Stimulated activated CD4-positive, alpha-beta T cell treated with anti-CD3 and anti-CD28 coated beads, TNF-alpha, amount 100 ng/mL, for 48 hours (primary cell): ENCODE measurements at places on chromosomes 13 and 19.

DNA sequence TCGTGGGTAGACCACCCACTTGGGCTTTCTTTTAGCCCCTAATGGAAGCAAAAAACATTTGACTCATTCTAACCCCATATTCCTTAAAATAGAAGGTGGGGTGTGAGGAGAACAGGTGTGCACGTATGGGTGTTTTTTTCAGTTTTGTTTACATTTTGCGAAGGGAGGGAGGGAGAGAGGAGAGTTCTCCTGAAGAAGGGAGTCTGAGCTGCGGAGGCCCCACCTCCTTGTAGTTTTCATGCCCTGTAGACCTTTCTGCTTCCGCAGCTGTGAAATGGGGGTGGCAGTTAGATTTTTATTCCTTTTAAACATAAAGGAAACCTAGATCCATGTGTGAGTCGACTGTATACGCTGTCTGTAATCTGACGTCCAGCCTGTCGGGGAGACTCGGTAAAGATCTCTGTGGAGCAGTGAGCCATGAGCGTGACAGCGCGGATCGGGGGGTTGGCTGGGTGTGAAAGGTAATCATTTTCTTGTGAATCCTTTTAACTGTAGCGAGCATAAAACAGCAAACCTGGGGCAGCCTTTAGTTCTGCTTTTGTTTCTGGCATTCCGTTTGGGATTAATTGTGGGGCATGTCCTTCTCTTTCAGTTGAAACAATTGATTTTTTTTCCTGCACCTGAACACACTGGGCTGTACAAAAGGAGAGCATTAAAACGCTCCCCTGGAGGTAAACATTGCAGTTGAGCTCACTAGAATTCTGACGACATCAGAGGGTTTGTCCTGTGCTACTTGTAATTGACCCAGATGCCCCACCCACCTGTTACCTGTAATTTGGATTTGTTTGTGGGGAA is 2.3 kb downstream of the UPF1 start:
- DNase-seq, result no peak

GRCh38 chr19:2171349-2172145 is 7.8 kb downstream of the DOT1L start:
- DNase-seq, result peak; percentile 58

- DNase-seq, result no peak
Observed at GRCh38 chr19:13425151-13425550, 81.1 kb downstream of the CACNA1A start.

- DNase-seq, result no peak
Observed at GRCh38 chr13:42876270-42876714, 94.9 kb downstream of the FAM216B start.

- DNase-seq, result no peak
Observed at GRCh38 chr13:111517641-111518010, 197.2 kb downstream of the TEX29 start.

GRCh38 chr13:50068508-50068907 is 53.3 kb downstream of the KCNRG start:
- DNase-seq, result no peak

DNA sequence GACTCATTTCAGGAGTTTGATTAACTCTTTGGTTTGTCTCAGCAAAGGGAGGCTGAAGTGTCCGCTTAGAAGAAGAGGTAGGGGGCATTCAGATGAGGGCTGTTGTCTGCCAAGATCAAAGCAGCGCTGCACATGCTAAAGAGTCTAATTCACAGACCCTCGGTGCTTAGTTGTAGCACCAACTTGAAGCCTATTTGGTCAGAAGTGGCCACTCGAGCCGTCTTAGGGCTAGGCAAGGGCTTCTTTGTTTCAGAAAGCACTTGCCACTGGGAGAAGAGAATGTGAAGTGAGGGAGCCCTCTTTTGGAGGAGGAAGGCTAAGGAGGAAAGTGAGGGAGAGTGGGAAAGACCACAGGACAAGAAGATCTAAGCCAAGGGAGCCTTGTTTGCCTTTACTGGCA is 313.4 kb upstream of the TMTC4 start:
- no peak for DNase-seq

- DNase-seq, result no peak
Observed at GRCh38 chr19:58514564-58515022, 2.8 kb upstream of the SLC27A5 start.

DNA sequence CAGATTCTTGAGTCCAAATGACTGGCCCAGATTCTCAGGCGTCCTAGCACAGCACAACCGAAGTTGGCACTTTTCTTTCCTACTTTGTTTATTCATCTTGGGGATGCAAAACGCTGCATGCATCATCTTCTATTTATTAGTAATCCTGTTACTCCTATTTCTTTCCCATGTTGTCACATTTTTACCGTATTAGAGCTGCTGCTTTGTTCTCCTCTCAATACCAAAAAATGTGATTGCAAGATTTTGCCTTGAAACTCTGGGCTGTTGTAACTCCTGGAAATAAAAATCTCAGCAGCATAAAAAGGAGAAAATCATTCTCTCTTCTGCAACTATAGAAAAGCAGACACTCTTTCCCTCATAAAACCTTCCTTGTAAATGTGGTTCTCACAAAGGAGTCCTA is 12.9 kb upstream of the IGSF23 start:
- no peak for DNase-seq

GRCh38 chr19:14089412-14089661 is 1.2 kb downstream of the SAMD1 start:
- DNase-seq, result no peak

- DNase-seq, result no peak
Observed at GRCh38 chr13:35164324-35164932, 222.4 kb downstream of the NBEA start.

DNA sequence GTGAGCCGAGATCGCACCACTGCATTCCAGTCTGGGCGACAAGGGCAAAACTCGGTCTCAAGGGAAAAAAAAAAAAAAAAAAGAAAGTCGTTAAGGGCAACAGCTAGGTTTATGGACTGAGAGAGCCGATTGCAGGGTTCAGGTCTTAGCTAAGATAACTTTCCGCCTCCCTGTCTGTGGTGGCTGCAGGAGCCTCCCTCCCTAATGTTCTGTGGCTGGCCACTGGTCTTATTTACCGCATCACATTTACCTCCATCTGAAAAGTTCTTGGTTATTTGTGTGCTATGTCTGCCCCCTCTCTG is 722 bp upstream of the CRTC1 start:
- DNase-seq, result no peak

GRCh38 chr19:45693106-45693788 is 781 bp downstream of the QPCTL start:
- peak; percentile 57 for DNase-seq

- no peak for DNase-seq
Observed at GRCh38 chr13:113863524-113864272, at the start of gene GAS6. GAS6 (minus strand) TSS chr13:113864076; CDS start chr13:113863920, 156 bp downstream.

DNA sequence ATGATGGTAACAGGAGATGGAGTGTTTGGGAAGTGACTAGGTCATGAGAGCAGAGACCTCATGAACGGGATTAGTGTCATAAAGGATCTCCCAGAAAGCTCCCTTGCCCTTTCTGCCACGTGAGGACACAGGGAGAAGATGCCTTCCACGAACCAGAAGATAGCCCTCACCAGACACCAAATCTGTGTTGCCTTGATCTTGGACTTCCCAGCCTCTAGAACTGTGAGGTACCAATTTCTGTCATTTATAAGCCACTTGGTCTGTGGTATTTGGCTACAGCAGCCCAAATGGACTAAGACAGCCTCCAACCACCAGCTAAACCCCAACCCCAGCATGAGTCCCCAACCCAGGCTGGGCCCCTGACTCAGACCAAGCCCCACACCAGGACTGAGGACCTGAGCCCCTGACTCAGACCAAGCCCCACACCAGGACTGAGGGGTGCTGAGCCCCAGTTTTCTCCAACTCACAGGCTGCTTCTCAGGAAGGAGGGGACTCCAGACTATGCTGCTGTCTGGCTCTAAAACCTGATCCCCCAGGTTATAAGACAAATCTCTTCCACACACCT is 54.1 kb downstream of the PTPRS start:
- no peak for DNase-seq

DNA sequence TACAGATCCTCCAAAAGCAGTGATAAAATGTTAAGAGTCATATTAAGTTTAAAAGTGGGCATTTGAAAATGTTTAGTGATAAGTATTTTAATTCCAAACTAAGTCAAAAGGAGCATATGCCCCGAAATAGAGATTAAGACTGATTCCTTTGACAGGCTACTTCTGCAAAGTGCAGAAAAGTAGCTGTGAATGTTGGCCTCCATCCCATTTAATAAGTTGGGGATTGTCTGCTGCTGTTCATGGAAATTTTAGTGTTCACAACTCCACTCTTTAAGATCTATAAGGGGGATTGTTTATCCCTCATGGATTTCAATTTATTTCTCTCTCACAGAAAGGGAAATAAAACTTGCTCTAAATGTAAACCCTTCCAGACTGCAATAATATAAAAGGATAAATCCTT is 278.3 kb downstream of the KCTD12 start:
- no peak for DNase-seq

DNA sequence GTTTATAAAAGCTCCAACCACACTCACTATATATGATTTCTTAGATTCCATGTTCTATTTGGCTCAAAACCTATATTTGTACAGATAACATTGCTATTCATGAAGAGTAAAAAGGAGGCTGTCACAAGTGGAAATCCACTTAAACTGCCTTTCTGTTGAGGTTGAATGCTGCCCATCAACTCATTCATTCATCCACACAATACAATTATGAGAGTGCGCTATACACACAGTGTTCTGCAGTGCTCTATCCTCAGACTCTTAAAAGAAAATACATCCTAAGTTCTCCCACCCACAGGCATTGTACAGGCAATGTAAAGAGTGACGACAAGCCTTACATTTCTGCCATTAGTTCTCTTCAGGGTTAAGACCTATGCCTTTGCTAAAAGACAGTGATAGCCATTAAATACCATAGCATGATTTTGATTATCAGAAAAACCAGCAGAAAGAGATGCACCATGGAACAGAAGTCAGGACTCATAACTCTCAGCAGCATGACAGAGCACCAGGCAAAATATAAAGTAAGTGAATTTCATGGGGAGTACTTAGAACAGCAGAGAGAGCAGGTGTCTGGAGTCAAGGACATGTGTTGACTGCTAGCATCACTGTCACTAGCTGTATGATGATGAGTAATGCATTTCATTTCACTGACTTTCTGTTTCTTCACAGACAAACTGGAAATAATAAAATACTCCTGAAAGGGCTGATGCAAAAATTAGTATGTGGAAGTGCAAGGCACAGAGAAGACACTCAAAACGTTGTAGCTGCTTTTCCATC is 218.0 kb downstream of the RBM26 start:
- no peak for DNase-seq
